ENCODE measurements at places on chromosomes 12 and 14. TPM values are rescaled to one million over a fixed set of nuclear protein-coding genes. Genes with fewer than 3 reads are reported as not detected.

DNA sequence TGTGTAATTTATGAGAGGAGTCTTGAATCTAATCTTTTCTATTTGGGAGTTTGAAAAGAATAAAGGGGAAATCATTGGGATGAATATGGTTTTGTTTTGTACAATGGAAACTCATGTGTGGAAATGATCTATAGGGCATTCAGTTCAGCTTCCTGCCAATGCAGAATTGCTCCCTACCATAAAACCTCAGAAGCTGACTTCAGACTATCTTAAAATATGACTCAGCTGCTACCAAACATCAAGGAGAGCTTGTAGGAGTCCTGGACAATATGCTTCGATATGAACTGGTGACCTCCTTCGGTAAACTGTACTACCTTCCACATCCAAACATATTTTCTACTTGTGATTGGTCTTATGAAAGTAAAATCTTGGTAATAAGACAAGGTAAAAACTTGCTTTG is 160.6 kb downstream of the CAPZA3 start:
- no peak for DNase-seq

DNA sequence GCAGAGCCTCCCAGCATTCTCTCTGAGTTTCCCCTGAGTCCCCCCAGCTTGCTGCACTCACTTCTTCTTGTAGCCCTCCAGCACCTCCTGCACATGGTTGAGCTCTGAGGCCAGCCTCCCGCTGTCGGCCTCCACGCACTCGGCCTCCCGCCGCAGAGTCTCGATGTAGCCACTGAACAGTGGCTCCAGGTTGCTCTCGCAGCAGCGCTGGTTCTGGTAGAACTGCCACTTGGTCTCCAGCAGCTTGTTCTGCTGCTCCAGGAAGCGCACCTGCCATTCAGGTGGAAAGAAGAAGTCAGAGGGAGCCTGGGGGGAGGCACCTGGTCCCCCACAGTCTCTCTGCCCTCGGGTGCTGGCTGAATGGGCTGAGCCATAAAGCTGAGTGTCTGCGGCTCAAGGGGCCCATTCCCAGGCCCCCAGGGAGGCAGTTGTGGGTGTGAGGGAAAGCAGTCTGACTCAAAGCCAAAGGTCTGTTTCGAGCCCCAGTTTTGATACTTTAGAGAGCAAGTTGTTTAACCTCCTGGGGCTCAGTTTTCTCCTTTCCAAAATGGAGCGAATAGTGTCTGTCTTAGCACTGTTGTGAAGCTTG is 2.3 kb downstream of the KRT85 start:
- DNase-seq: no peak

DNA sequence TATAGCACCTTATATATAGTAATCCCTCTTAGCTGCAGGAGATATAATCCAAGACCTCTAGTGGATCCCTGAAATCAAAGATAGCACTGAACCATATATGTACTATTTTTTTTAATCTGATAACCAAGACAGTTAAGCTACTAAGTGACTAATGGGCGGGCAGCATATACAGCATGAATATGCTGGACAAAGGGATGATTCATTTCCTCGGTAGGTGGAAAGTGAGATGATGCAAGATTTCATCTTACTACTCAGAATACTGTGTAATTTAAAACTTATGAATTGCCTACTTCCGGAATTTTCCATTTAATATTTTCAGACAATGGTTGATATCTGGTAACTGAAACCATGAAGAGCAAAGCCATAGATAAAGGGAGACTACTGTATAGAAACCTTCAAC is 36.2 kb downstream of the PRMT8 start:
- no peak for DNase-seq

- no peak for DNase-seq
Observed at GRCh38 chr14:92105893-92106142, 564 bp downstream of the ATXN3 start.

DNA sequence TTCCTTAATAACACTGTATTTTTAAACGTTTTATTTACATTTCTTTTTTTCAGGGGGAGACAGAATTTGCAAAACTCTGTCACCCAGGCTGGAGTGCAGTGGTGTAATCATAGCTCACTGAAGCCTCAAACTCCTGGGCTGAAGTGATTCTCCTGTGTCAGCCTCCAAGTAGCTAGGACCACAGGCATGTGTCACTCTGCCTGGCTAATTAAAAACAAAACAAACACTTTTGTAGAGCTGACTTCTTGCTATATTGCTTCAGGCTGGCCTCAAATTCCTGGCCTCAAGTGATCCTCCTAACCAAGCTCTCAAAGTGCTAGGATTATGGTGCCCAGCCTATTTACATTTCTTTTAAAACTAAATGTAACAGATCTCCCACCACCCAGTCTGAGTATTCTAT is 12.7 kb downstream of the CPSF6 start:
- DNase-seq: no peak

DNA sequence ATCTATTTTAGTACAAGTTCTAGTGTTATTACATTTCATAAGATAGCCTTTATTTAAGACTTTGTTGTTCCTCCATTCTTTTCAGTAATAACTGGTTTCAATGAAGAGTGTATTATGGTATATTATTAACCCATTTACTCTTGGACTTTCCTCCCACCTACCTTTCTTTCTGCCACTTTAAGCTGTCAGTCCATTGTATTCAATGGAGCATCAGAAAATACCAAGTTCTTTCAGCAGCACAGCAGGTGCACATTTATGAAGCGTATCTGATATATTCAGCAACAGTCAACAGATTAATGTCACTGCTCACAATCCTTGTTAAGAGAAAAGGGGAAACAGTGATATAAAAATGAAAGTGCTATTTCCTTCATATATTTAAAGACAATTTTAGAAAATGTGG is 660.9 kb downstream of the C12orf50 start:
- no peak for DNase-seq

- no peak for DNase-seq
Observed at GRCh38 chr14:61659582-61659981, 35.7 kb upstream of the HIF1A start.

GRCh38 chr12:120658286-120659150 is 18.1 kb downstream of the CABP1 start:
- DNase-seq: no peak

DNA sequence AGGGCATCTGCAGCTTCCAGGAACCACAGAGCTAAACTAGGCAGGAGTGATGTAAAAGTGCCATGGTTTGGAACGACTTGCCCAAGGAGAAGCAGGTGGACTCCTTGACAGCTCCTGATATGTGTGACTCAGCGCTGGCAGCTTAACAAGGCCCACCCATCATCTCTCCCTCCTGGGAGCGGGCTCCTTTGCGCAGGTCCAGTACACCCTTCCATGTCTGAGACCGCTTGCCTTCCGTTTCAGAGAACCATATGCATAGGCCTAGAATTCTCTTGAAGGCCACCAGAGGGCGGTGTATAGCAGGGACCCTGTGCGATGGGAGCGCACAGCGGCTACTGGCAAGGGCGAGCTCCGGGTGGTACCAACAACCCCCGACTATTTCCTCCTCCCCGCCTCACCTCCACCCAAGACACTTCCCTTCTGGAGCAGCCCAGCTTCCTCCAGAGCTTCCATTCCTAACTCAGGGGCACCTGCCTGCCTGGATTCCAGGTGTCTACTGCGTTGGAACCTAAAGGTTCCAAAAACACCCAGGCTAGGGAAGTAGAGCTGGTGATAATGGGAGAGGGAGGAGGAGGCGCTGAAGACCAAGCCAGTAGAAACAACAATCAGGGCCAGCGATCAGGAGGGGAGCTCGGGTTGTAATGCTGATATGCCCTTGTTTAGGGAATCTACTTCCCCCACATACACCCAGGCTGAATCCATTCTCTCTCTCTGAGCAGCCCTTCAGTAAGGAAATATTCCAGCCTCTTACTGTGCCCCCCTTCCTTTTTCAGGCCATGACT is 6.3 kb downstream of the DHH start:
- DNase-seq: peak; percentile 77

- peak; percentile 17 for DNase-seq
Observed at GRCh38 chr14:82855912-82856391, 1322.3 kb upstream of the SEL1L start.

- no peak for DNase-seq
Observed at GRCh38 chr12:75137896-75138295, 71.7 kb downstream of the KCNC2 start.

- DNase-seq: no peak
Observed at GRCh38 chr12:31019561-31019960, 54.1 kb upstream of the DDX11 start.

DNA sequence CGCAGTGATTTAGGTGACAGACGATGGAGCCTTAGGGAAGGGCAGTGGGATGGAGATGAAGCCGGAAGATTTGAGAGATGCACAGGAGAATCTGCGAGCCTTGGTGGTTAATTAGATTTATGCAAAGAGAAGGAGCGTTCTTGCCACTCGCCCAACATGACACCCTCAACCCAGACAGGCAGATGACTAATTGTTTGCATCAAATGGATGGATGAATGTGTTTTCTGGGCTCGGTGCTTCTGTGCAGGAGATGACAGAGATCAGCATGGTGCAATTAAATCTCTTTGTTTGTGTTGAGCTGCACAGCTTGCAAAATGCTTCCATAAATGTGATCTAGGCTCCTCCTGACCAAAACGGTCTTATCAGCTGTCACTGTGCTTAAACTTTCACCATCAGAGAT is 202.3 kb upstream of the PRMT8 start:
- DNase-seq: no peak

- no peak for DNase-seq
Observed at GRCh38 chr12:58082996-58083395, 141.6 kb downstream of the ATP23 start.

- DNase-seq: peak; percentile 37
Observed at GRCh38 chr12:123532808-123533649, 490 bp downstream of the RILPL1 start.

- no peak for DNase-seq
Observed at GRCh38 chr12:94872671-94872970, 130.9 kb downstream of the NDUFA12 start.

DNA sequence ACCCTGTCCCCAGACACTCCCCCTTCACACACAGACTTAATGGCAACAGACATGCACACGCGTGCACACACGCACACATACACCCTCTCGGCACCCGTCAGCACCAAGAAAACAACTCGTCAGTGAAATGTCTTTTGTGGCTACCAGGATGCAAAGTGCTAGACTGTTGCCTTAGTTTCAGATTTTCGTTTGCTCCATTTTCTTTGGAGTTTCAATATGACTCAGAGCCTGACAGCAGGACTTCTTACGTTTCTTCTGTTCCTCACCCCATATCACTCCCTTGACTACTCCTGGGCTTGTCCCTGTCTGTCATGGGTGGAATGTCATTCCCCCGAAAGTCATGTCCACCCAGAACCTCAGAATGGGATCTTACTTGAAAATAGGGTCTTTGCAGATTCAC is 182.9 kb downstream of the GLT1D1 start:
- no peak for DNase-seq

DNA sequence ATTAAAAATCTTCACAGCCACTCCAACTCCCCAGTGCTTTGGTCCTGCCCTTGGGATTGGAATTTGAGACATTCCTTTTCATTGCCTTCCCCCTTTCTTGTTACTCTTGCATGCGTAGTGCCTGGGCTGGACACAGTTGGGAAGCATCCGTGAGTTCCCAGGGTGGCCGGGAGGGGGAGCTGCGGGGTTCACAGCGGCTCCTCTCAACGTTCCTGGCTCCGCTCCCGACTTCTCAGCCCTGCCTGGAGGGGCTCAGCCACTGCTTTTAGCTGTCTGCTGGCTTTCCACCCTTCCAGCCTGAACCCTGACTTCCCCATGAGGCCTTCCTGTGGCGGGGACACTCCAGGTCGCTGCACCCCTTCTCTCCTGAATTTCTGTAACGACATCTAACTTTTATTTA is 3.2 kb downstream of the TEX52 start:
- DNase-seq: peak; percentile 72

GRCh38 chr12:27707216-27707615 is 3.4 kb upstream of the MRPS35 start:
- DNase-seq: no peak

GRCh38 chr12:126480451-126480850 is 1415.2 kb downstream of the AACS start:
- no peak for DNase-seq

GDF3 gene
- not detected for polyA plus RNA-seq

SPIC gene
- polyA plus RNA-seq: not detected

ADAM20 gene
- 0.25 TPM for polyA plus RNA-seq

KLHL28 gene
- polyA plus RNA-seq: 18.9 TPM

CLMN gene
- 10.1 TPM for polyA plus RNA-seq

RBP5 gene
- 11.8 TPM for polyA plus RNA-seq

SMOC1 gene
- polyA plus RNA-seq: 1.1 TPM
